ENCODE measurements at places on chromosomes 2 and 18.
A peak's percentile ranks its signal among the peaks of the same experiment; 100 is the strongest.

GRCh38 chr2:28387082-28387960 lies 5.3 kb upstream of the FOSL2 start:
- DNase-seq = no peak

- DNase-seq = no peak
These were observed 50.1 kb upstream of the IGFBP2 start for GRCh38 chr2:216583147-216583546.

DNA sequence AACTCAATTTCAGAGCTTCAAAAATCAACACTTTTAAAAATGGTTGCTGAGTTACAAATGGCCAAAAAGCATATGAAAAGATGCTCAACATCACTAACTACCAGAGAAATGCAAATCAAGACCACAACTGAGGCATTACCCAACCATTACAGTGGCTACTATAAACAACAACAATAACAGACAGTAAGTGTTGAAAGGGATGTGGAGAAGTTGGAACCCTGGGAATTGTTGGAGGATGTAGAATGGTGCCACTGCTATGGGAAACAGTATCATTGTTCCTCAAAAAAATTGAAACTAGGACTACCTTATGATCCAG lies 173.3 kb upstream of the SPRED2 start:
- no peak for DNase-seq

GRCh38 chr18:23134780-23135549 lies at the start of gene CABLES1:
CABLES1 (plus strand) TSS chr18:23135485; CDS start chr18:23135763, 278 bp downstream.
- DNase-seq = peak; percentile 30

DNA sequence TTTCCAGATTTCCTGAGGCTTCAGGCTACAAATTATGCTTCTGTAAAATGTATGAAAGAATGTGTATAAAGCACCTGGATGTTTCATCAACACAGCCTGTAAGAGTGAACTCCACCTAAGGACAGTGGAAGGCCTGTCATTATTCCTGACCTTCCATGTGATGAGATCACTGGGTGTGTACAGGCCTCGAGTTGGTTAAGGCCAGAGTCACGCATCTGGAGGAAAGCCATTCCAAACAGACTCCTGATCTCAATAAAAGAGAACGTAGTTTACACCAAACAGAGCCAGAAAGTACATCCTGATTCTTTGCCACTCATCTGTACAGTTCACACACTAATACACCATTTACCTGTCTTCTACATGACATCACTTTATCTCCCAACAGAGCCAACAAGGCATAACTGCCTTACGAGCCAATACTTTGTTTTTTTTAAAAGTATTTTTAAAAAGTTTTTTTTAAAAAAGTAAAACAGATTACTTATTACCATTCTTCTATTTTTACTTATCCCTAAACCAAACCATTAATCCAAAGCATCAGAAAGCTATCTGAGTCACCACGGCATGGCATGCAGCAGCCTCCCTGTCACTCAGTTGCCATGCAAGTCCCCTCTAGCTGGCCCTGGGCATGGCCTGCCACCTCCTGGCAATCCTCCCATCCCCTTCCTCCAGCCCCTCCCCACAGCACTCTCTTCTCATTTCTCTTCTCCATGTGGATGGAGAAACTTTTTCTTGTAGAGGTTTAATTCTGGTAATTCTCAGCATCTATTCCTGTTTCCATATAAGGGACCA lies 78.8 kb upstream of the TFCP2L1 start:
- DNase-seq = no peak

GRCh38 chr2:40178971-40179370 lies 272.9 kb downstream of the SLC8A1 start:
- no peak for DNase-seq

DNA sequence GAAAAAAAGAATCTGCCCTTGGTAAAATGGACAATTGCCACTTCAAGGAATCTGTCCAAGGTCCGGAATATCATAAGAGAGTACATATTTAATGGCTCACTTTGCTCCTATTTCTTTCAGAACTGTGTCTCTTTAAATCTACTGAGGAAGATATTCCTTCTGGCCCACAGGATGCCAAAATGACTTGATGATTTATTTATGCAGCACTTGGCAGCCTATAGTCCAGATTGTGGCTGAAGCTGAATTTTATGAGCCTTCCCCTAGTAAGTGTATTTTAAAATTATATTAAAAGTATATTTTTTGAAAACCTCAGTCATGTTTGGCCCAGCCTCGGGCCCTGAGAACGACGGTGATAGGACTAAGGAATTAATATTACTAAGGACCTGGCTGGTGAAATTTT lies 465.1 kb upstream of the HNRNPA3 start:
- no peak for DNase-seq

GRCh38 chr2:80499095-80499494 lies 194.5 kb upstream of the LRRTM1 start:
- no peak for DNase-seq
